ENCODE measurements at places on chromosomes 16 and 17. TPM values are rescaled to one million over a fixed set of nuclear protein-coding genes. Genes with fewer than 3 reads are reported as not detected.

Gene CMTM2
- not detected for polyA plus RNA-seq

Gene SHPK
- polyA plus RNA-seq, result 11.0 TPM

Gene DHRS13
- polyA plus RNA-seq, result 4.0 TPM

Gene HSD17B1
- polyA plus RNA-seq, result 14.7 TPM

Gene LYRM9
- 6.1 TPM for polyA plus RNA-seq

Gene NEUROD2
- polyA plus RNA-seq, result not detected

Gene BAHCC1
- polyA plus RNA-seq, result 0.80 TPM

DNA sequence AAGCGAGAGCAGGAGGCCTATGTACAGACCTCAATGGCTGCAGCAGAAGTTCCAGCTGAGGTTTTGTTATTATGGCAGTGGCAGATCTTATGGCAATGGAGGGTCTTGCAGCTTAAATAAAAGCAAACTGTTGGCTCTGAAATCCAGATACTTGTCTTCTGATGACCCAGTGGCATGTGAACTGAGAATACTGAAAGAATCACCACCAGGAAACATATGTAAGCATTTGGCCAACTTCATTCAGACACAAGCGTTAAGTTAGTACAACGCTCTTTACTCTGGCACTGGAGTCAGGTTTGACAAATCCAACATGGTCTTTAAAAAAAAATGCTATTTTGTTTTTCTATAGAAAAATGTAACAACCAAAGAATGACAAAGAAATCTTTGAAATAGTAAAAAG lies 70.5 kb downstream of the CFDP1 start:
- no peak for DNase-seq

GRCh38 chr16:72987480-72987901 lies 60.4 kb downstream of the ZFHX3 start:
- DNase-seq, result peak; percentile 74

GRCh38 chr17:41965694-41966462 lies 717 bp upstream of the CNP start:
- DNase-seq, result peak; percentile 77

GRCh38 chr16:18983565-18984434 lies at the start of gene TMC7:
TMC7 (plus strand) TSS chr16:18983934; CDS start chr16:18984064, 130 bp downstream.
- DNase-seq, result no peak

DNA sequence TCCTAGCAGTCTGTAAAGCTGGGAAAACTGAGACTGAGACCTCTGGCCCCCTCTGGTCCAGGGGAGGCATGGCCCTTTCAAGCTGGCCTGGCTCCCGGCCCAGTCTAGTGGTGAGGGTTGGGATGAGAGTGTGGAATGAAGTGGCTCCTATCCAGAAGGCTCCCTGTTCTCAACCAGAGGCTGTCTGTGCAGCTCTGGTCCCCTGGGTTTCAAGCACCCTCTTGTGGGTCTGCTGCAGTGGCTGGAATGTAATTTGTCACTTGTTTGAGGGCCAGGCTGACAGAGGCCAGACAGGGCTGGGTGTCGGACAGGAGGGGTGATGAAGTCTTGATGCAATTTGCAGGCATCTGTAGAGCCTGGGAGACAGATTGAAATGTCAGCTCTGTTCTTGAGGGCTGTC lies 22.1 kb upstream of the PHF12 start:
- no peak for DNase-seq

DNA sequence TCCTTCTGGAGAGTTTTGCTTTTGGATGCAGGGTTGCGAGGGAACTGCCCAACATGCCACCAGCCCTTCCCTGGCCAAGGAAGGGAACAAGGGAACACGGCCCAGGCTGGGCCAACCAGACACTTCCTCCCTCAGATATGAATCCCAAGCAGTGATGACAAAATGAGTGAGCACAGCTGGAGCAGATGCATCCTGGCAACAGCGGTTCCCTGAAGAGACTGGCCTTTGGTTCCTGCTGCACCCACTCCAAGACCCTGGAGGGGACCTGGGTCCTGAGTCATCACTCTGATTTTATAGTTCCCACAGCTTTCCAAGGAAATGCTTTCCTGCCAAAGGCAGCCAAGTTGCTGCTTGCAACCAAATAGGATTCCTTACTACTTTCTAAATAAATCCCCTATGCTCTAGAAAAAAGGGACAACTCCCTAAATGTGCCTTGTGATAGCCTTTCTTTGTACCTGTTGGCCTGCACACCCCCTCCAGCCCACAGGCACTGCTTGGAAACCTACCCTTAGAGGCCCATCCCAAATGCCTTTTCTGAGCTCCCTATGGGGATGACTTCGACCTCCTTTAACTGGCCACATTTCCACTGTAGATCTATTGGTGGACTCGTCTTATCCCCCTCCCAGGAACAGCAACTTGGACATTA lies 5.3 kb downstream of the ST3GAL2 start:
- DNase-seq, result no peak

DNA sequence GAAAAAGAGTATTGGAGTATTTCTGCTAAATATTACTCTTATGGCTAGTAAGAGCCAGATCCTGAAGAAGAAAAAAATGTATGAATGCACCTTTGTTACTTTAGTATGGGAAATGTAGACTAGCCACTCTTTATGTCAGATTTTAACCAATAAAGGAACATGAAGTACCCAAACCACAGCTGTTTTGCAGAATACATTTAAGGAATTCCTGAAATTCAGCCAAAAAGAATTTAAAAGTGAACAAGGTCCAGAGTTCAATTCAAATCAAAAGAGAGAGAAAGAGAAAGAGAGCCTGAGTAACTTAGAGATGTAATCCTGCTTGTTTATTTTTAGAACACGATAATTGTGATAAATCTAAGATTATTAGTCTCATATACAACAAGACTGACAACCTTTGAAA lies 1.2 kb downstream of the KCNJ16 start:
- DNase-seq, result no peak

GRCh38 chr16:15946257-15947044 lies 3.0 kb upstream of the ABCC1 start:
- no peak for DNase-seq

DNA sequence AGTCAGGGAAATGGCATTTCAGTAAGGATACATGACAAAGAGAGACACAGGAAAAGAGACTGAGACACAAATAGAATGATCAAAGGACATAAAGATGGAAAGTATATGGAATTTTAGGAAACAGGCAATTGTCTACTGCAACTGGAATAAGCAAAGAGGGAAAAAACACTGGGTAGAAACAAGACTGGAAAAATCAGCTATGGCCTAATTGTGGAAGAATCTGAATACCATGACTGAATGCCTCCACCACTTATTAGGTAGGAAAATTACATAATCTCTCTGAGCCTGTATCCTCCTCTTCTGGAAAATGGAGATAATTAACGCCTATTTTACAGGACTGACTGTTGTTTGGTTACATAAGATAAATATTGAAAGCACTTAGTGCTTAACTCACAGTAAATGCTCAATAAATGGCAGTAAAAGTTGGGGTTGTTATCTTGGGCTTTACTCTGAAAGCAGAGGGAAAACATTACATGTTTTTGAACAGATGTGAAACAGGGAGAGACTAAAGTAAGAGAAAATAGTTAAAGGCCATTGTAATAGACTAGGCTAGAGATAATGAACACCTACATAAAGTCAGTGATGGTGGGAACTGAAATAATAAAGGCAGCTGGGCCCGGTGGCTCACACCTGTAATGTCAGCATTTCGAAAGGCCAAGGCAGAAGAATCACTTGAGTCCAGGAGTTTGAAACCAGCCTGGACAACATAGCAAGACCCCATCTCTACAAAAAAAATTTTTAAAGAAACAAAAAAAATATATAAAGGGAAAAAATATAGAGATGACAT lies 63.5 kb upstream of the C17orf78 start:
- DNase-seq, result no peak

DNA sequence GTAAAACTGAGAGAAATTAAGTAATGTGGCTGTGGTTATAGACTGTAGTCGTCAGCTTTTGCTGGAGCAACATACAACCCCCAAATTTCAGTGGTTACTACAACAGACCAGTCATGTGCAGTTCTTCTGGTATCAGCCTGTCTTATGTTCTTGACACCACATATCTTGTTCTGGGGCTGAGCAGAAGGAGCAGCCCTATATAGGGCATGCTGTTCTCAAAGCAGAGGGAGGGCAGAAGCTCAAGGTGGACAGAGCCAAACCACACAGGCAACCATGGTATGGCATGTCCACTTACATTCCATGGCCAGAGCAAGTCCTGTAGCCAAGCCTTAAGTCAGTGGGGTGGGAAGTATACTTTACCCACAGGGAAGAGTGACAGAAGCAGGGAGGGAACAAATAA lies 7.7 kb downstream of the PRKAR1A start:
- no peak for DNase-seq

DNA sequence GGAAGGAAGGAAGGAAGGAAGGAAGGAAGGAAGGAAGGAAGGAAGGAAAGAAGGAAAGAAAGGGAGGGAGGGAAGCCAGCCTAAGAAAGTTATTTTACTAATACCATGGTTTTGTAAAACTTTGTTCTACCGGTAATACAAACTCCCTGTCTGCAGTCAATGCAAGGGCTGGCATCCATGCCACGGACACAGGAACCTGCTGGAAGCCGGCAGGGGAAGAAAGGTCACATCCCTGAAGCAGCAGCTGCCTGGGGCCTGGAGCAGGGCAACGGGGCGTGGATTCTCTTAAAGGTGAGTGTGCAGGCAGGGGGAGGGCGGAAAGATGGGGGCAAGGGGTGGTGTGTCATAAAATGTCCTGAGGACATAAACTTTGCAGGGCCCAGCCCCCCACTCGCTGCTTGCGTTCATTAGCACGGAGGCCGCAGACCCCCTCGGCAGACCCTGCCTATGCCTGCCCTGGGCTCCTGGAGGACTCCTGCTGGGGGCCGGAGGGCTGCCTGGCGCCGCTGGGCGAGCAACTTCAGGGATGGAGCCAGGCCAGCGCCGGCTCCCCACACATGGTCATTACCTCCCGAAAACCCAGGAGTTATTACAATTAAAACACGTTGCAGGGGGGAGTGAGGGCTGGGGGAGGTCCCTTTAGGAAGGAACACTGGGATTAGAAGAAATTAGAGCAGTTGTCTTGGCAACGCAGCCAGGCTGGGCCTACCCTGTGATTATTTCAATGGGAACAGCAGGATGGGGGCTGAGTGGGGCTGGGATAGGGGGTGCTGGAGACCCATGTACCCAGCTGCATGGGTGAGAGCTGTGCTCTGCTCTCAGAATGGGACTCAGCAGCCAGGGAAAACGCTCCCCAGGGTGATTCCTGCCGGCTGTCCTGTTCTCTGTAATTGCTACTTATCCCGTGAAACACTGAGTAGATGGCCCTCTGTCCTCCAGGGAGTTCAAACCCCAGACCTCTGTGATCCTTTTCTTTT lies 257.9 kb downstream of the SOX9 start:
- no peak for DNase-seq

DNA sequence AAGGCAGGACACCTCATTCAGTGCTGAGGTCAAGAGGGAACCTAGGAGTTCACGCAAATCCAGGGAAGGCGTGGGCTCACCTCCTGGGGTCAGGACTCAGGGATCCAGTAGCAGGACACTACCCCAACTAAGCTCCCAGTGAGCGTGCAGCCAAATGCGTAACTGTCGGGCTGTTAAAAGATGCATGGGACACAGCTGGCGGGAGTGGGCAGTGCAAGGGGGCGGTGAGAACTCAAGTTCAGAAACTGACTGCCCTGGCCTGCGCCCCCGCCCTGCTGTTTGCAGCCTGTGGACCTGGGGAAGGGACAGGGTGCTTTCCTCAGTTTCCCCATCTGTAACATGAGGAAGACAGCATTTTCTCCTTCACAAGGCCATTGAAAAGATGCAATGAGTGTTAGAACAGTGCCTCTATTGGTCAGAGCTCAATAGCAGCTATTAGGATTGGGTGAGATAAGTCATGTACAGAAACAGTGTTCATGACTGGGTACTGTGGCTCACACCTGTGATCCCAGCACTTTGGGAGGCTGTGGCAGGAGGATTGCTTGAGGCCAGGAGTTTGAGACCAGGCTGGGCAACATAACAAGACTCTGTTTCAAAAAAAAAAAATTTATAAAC lies 20.2 kb downstream of the CDIPT start:
- DNase-seq, result no peak

DNA sequence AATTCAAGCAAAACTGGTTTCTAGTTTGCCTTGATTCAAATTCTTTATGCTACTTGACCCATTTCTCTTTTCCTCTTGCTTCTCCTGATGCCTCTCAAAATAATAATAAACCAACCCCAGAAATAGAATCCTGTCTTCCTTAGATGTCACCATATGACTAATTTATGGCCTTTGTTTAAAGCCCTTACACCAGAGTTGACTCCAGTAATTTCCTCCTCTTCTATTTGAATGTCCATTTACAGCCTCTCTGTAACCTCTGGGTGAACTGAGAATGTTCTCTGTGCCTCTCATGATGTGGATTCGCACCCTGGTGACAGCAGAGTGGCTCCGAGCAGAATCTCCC lies 31.5 kb downstream of the ZFHX3 start:
- no peak for DNase-seq

DNA sequence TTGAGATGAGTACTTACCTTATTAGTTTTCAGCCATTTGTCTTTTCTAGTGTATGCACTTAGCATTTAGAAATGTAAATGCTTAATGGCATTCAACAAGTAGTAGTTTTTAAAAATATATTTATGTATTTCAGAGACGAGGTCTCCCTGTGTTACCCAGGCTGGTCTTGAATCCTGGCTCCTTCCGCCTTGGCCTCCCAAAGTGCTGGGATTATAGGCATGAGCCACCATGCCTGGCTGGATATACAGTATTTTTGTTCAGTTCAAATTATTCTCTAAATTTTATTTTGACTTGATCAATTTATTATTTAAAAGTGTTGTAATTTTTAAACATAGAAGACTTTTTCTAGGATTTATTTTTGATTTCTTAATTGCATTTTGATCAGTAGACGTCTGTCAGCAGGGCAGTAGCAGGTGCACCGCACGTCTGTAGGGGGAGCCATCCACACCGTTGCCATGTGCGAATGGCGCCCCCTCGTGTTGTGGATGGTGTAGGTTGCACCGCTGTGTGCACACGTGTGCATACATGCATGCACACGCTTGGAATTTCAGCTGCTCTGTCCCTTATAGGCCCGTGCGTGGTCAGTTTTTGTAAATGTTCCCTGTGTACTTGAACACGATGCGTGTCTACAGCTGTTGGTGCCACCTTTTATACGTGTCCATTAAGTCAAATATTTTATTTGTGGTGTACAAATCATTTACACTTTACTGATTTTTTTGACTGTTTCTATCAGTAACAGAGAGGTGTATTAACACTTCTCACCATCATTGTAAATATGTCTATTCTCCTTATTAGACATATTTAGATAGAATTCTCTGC lies 30.6 kb downstream of the RPTOR start:
- peak; percentile 77 for DNase-seq

DNA sequence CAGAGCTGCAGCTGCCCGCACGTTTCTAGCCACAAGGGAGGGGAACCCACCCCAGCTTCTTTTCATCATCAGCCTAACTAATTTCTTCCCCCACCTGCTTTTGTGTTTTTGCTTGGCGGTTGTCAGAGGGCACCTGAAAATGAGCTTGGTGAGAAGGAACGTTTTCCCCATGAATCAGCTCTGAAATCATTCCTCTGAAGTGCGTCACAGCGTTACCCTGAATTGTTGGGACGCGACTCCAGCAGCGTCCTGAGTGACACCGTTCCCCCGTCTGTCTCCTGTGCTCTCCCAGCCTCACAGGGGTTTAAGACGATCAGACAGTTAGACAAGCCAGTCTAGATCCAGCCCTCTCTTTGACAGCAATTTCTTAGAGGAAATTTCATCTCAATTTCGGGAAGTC lies 722.9 kb upstream of the EEF2KMT start:
- DNase-seq, result no peak
